ENCODE measurements at places on chromosomes 7 and 10.

DNA sequence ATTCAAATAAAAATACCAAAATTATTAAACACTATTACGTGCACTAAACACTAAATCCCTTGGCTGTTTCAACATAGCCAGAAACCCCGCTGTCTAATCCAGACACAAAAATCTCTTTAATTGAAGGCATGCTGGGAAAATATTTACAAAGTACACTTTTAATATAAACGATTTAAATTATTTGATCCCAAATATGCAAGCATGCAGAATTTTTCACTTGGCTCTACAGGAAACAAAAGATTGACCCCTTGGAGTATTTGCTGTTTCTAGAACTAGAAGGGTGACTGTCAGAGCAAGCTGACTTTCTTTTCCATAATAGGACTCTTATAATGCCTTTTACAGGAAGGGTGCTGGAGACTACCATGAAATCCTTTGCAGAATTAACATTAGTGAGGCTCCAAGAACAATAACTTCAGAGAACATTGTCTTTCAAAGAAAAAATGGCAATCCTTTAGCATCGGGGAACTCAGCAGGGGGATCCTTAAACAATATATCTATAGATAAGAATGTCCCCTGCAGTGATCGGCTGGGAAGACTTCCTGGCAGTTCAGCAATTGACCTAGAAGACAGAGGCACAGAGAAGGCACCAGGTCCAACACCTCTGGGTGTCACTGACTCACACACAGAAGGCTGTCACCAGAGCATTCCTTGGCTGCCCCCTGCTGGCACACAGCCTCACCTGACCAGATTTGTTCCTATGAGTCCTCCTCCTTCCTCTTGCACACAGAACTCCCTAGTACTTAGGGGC, 55.8 kb upstream of the MRLN start:
- DNase-seq: peak; percentile 16

DNA sequence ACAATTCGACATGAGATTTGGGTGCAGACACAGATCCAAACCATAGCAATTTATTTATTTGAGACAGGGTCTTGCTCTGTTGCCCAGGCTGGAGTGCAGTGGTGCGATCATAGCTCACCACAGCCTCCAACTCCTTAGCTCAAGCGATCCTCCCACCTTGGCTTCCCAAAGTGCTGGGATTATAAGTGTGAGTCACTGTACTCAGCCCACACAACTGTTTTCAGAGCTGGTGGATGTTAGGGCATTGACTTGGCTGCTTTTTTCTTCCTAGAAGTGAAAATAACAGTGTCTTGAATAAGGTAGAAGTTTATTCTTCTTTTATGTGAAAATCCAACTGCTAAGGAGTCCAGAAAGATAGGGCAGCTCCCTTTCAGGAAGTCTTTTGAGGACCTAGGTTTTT, 132.1 kb downstream of the CCDC3 start:
- no peak for DNase-seq

DNA sequence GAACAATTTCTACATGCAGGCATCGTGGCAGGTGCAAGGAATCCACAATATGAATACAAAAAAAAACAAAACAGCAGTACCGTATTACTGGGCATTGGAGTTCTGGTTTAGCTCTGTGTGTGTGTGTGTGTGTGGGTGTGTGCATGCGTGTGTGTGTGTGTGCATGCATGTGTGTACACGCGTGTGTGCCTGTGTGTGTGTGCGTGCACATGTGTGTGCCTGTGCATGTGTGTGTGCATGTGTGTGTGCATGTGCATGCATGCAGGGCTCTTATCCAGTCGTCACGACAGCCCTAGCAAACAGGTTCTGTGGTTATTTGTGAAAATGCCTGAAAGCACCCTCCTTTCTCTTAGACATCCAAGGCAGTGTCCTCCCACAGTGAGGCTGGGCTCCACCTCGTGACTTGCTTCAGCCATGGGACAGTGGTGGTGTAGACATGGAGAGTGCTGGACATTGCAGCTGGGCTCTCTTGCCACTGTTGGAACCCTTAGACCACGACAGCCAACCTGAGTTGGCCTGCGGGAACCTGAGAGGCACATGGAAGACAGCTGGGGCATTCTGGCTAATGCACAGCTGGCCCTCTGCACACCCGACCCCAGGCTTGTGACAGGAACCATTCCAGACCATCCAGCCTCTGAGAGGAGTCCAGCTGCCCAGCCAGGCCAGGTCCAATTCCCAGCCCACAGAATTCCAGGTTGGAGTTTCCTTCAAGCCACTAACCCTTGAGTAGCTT, 173.4 kb upstream of the SHH start:
- DNase-seq: no peak

- no peak for DNase-seq
Measured at GRCh38 chr7:15764851-15765382, 78.4 kb upstream of the MEOX2 start.

DNA sequence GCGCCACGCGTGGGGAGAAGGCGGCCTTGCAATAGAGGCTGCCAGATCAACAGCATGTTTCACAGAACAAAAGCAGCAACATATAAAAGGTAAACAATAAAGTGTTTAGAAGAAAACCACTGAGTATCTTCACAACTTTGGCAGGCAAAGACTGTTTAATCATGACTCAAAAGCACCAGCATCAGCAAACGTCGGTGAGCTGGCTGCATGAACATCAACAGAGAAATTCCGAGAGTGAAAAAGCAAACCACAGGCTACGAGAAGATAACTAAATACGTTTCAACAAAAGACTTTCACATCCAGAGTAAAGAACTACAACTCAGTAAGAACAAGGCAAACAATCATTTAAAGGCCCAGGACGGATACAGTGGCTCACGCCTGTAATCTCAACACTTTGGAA, 172.0 kb downstream of the MAD1L1 start:
- DNase-seq: no peak

- DNase-seq: no peak
Measured at GRCh38 chr10:71641449-71641848, 78.1 kb downstream of the C10orf105 start.

DNA sequence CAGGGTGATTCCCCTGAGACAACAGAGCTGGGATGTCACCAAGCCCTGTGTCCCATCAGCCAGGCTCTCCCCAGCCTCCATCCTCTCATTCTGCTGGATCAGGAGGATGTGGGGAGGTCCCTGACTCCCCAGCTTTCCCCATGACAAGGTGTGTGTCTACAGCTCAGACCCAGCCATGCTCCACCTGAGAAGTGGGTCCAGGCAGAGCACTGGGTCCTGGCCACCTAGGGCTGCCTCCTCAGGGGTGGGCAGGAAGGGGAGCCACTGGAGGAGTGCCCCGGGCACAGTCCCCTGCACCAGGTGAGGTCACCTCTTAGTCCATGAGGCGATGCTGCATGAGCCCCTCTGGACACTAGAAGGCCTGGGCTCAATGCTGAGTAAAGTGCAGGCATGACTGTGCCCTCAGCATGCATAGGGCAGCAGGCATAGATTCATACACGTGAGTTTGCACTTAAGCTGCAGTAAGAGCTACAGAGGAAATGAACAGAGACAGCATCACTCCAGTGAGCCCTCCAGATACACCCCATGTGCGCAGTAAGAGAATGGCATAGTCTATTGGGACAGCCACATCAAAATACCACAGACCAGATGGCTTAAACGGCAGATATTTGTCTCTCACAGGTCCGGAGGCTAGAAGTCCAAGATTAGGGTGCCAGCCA, 48.3 kb downstream of the ALOX5 start:
- no peak for DNase-seq

- no peak for DNase-seq
Measured at GRCh38 chr10:6218692-6219493, 16.2 kb downstream of the PFKFB3 start.

- no peak for DNase-seq
Measured at GRCh38 chr10:47020471-47020870, 109.2 kb downstream of the PTPN20 start.

- no peak for DNase-seq
Measured at GRCh38 chr10:32149252-32149955, 93.2 kb upstream of the KIF5B start.

DNA sequence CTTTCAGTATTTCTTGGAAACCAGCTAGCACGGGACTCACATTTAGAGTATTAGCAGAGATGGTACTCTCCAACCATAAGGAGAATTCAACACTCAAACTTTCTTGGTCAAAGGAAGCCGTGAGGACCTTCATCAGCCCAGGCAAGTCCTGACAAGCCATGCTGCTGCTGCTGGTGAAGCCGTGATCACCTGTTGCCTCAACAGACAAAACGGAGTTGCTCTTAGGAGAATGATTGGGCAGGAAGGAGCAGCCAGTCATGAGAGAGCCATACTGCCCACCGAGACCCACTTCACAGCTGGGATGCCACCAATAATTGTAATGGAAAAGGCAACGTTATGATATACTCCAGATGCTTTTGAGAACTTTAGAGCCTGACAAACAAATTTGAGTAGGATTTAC, 60.8 kb upstream of the PLPP4 start:
- no peak for DNase-seq

DNA sequence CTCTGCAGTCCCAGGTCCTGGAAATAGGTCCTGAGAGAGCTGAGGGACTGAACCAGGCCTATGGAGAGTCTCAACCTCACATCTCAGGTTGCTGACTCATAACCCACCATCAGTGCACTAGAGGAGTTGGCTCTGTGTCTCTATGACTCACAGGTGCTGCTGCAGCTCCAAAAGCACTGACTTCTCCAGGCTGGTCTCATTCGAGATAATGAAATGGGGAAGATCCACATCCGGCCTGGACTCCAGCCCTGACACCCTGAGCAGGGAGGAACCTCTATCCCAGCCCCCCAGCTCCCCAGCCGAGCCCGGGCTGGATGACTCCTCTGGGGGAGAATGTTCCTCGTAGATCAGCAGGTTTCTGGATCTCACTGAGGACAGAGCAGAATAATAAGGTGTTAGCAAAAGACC, 35.5 kb upstream of the DGKI start:
- DNase-seq: no peak

DNA sequence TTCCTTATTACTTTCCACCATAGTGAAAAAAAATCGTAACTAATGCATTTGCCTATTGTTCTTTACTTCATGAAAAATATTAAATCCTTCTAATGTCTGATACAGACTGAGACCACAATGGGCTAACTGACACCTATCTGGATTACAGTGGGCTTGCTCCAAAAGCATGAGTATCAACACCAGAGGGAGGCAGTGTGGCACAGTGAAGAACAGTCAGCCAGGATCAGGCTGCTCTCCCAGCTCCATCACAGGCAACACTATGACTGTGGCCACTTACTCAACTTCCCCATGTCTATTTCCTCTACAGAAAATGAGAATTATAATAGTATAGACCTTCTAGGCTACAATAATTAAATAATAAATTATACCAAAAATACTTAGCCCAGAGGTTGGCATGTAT, 97.2 kb downstream of the SLC25A13 start:
- no peak for DNase-seq

- no peak for DNase-seq
Measured at GRCh38 chr7:7563269-7563668, 3.4 kb upstream of the MIOS start.

GRCh38 chr7:112150823-112151641, 55.2 kb downstream of the DOCK4 start:
- DNase-seq: no peak

GRCh38 chr10:13882119-13882711, 295.4 kb downstream of the PRPF18 start:
- DNase-seq: no peak

DNA sequence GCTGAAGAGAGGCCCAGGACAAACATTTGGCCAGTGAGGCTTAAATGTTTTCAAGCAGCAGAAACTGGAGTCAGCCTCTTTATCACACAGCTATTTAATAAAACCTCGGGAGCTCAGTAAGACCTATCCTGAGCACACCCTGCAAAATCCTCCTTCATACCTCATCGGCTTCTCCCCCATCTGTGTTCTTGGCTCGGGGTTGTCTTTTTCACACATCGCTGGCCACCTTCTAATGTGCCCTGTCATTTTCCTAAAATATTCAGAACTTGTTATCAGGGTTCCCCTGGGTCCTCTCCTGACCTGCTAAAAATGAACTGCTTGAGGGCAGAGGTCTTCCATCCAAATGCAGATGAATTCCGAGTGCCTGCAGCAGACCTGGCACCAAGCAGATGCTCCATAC, 310.3 kb upstream of the AKR1E2 start:
- DNase-seq: no peak

- no peak for DNase-seq
Measured at GRCh38 chr10:63116452-63117072, 16.6 kb upstream of the NRBF2 start.

GRCh38 chr10:61822096-61822495, 79.4 kb upstream of the ARID5B start:
- DNase-seq: no peak

GRCh38 chr7:117118579-117119180, 165.4 kb downstream of the ST7 start:
- no peak for DNase-seq

DNA sequence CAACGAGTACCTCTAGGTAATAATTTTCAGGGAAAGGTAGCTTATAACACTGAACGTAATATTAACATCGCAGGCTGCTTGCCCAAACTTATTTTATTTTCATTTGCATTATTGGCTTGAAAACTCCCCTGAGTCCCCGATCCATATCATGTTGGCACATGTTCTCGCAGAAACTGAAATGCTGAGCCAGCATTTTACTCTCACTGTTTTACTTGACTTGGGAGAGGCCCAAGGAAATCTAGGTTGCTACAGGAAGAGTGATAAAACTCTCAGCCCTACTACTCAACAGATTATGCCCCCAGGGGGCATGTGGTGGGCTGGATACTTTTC, 183.5 kb upstream of the HABP2 start:
- DNase-seq: no peak

- no peak for DNase-seq
Measured at GRCh38 chr7:78539825-78540224, 741.3 kb downstream of the PHTF2 start.

GRCh38 chr7:25118048-25118753, 6.9 kb downstream of the CYCS start:
- no peak for DNase-seq

DNA sequence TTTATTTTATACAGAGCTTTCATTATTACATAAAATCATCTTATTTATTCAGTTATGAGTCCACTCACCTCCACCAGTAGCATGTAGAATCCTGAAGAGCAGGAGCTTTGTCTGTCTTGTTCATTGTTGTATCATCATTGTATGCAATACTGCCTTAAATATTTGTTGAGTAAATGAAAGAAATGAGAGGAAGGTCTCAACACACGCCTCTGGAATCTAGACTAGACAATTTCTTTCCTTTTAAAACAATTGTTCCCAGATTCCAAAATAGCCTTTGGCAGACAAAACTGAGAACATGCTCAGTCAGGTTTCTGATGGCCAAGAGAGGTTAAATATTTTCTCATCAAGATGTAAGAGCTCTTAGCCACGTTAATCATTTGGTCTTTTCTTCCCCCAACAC, 173.1 kb upstream of the AGR3 start:
- no peak for DNase-seq
